ENCODE measurements at places on chromosomes 4 and X.

DNA sequence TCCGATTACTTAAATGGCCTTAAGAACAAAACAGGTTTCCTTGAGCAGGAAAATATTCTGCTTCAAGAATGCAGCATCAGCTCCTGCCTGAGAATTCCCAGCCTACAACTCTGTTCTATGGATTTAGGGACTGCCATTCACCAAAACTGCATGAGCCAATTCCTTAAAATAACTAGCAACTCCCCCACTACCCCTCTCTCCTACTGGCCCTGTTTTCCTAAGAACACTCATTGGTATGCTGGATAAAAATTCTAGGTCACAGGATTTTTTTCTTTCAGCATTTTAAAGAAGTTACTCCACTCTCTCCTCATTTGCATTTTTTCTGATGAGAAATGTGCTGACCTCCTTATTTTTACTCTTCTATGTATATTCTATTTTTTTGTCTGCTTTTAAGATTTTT lies 347.1 kb downstream of the IDS start:
- no peak for DNase-seq

DNA sequence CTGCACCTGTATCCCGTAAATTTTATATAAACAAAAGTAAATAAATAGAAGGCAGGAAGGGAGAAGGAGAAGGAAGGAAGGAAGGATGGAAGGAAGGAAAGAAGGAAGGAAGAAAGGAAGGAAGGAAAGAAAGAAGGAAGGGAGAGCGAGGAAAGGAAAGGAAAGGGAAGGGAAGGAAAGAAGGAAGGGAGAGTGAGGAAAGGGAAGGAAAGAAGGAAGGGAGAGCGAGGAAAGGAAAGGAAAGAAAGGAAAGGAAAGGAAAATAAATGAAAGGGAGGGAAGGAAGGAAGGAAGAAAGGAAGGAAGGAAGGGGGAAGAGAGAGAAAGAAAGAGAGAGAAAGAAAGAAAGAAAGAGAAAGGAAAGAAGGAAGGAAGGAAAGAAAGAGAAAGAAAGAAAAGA lies 43.0 kb upstream of the FRG1 start:
- DNase-seq: no peak

DNA sequence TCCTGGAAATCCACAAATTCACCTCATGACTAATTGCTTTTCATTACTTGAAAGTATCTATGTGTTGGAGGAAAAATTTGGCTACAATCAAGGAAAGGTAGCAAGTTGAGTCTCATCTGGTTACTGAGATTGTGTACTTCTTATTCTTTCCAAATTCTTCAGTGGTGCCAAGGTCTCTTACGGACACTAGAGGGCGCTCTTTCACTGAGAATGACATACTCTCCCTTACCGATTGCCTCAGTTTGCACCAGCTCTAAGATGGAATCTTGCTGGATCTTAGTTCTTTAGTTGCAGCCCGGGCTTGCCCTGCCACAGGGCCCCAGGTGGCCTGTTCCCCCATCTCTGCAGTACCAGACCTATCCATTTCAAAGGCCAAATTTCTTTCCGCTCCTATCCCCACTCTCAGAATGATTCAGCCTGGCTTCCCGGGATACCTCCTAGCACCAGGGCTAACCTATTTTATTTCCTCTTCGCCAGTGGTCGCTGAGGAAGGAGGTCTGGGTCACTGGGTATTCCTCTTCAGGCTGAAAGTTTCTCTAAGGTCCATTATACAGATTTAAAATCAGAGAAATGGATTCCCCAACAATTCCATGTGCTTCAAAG lies 24.6 kb upstream of the GPR50 start:
- DNase-seq: peak; percentile 27

- no peak for DNase-seq
Measured at GRCh38 chr4:139606579-139607501, 50.8 kb upstream of the SETD7 start.

DNA sequence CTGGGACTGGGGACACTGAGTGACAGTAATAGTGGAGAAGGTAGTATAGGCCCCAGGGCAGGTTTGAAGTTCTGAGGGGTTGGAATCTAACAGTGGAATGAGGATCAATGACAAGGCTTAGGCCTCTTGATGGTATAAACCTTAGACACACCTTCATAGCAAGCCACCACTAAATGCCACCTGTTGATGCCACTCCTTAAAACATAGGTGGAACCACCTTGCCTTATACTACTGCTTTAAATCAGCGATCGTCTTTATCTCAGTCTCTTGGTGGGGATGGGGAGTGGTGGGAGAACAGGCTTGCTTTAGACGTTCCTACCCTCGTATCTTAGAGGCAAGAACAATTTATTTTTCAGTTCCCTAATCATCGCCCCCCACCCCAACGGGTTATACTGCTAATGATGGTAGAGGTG lies 1.2 kb downstream of the RAB33B start:
- DNase-seq: no peak

GRCh38 chrX:153504445-153505016 lies 9.8 kb downstream of the BGN start:
- no peak for DNase-seq

- DNase-seq: no peak
Measured at GRCh38 chr4:163157157-163157556, 9.5 kb downstream of the NAF1 start.

GRCh38 chrX:31181377-31182000 lies 109.6 kb upstream of the FTHL17 start:
- DNase-seq: no peak

DNA sequence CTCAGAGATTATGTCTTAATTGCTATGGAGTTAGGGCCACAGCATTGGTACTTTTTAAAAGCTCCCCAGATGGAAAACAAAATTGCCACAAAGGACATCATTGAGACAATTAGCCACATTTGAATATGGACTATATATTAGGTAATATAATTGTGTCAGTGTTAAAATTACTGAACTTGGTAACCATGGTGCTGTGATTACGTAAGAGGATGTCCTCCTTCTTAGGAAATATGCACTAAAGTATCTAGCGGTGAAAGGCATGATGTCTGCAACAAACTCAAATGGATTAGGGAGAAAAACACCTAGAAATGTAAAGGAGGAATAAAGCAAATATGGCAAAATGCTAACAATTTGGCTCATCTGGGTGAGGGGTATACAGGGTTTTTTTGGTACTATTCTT lies 89.9 kb upstream of the PAK3 start:
- DNase-seq: no peak

GRCh38 chr4:10947898-10948297 lies 263.3 kb upstream of the CLNK start:
- DNase-seq: no peak

DNA sequence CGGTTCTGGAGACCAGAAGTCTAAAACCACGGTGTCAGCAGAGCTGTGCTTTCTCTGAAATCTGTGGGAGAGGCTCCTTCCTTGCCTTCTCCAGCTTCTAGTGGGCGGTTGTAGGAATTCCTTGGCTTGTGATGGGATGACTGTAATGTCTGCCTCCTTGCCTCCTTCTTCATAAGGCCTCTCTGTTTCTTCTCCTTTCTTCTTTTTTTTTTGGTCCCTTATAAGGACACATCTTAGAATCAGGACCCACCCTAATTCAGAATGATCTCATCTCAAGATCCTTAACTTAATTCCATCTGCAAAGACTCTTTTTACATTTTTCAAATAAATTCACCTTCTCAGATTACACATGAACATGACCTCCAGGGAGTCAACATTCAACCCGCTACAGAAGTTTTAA lies 186.9 kb downstream of the STK32B start:
- DNase-seq: no peak

DNA sequence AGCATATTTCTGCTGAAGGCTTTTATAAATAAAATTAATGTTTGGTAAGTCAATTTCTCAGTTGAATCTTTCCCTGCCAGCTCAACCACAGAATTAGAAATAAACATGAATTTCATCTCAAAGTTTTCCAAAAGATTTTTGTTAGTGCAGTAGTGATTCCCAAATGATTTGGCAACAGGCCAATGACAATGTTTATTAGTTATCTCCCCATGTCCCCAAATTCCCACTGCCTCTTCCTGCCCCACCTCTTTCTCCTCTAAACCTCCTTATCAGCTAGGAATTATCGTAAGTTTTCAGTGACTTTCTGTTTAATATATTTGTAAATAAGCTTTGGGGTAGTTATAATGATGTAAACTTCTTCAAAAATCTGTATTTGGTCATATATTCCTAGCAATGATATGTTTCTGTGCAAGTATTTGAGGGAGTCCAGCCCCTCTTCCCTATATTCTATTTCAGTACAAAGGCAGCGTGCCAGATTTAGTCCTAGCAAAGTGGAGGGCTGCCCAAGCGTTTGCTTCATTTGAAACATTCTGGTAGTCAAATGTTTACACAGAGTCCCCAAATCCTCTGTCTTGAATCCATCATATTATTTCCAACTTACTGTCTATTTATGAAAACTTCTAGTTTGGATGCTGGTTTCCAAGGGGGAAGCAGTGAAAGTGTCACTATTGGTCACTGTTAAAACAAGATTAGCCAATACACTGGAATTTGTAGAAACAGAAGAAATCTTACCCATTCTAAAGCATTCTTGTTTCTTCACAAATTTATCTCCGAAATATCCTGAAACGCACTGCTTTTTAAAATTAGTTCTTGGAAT lies 33.7 kb upstream of the ANKRD50 start:
- no peak for DNase-seq

GRCh38 chr4:122906859-122907305 lies 15.5 kb downstream of the NUDT6 start:
- DNase-seq: no peak

DNA sequence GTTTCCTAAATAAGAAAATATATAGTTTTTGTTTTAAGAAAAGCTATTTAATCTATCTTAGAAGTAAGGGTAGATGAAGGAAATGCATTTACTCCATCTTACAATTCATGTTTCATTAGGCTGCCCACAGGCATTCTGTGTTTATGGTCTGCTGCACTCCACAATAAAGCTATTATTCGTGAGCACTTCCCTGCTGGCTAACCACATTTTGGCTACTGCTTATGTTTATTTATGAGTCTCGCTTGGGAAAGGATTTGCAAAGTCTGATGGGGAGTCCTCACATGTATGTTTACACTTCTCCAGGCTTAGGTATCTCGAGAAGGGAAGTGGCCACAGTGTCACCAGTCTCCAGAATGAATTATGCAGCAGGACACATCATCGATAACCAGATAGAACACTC lies 260.8 kb upstream of the VCX start:
- DNase-seq: no peak

GRCh38 chr4:123484291-123484926 lies 87.8 kb downstream of the SPRY1 start:
- DNase-seq: no peak

DNA sequence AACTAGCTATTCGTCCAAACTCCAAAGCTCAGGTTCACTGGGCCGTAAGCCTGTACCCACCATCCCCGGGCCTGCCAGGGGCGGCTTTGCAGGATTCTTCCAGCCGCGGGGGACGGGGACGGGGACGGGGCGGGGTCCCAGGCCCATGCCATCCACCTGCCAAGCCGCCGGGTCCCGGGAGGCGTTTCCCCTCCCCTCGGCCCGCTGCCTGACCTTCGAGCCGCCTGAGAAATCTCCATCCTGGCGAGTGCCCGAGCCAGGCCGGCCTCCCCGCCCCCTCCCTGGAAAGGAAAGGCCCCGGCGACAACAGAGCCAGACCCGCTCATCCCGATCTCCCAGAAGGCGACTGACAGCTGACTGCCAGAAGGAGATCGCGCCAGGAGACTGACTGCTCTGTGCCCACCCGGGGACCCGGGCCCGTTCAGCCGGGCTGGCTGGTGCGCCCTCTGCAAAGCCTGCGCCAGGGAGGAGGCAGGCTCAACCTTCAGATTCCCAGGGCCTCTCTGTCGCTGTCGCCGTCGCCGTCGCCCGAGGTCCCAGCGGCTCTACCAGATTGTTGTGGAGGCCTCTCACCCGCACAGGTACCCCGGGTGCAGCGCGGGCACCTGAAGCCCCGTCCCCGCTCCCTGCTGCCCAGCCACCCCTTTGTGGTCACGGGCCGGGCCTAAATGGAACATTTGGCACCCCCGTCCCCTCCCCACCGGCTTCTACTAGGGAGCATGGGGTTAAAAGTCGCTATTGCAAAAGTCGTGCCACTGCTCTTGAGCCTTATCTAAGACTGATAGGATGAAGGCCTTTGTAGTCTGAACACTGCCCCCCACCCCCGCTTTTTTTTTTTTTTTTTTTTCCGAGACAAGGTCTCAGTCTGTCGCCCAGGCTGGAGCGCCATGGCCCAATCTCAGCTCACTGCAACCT lies at the start of gene RGN:
TSS of gene RGN (plus strand) at position 315 of the 915 bp plus-strand sequence. CDS start 2,702 bp downstream, outside the sequence.
- no peak for DNase-seq

DNA sequence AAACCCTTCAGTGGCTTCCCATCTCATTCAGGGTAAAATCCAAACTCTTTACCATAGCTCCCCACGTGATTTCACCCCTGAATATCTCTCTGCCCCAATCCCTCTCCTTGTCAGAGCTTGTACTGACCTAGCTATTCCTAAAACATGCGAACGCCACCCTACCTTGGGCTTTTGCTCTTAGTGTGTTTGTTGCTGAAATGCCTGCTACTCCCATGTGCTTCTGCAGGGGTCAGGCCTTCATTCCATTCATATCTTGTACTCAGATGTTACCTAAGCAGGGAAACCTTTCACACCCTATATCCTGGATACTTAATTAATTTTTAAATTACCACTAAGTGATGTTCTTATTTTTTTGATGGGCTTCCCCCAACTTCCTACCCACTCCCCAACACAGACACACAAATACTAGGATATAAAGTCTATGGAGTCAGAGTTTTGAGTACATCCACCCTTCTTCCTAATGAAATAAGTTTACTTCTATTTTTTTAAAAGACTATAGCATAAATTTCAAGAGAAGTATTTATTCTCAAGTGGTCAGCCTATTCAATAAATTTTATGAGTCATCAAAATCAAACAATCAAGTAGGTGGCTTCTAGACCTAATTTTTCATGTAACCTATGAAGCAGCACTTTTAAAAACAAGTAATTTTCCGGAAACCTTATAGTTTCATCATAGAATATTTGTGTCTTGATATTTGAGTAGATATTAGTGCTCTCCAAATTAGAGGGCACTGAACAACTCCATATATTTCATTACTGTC lies 189.4 kb downstream of the RAPGEF2 start:
- no peak for DNase-seq

DNA sequence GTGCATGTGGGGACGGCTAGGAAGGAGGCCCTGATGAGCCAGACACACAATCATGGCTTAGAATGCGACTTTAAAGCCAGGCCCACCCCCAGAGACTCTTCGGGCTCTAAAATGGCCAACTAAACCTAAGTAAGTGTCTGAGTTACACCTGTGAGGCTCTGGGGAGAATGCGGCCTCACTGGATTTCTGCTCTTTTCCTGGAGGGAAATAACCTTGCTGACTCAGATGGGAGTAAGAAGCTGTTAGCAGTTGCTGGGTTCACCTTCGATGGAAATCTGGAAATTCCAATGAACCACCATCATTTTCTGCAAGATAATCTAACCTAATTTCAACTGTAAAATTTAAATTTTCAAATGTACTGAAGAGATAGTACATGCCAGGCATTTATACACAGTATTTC lies 97.6 kb upstream of the MAML3 start:
- no peak for DNase-seq
